Endothelial cell (in vitro differentiated cells): ENCODE measurements at places on chromosomes 2 and 18.

GRCh38 chr2:173079141-173079540 is 3.5 kb downstream of the MAP3K20 start:
- DNase-seq: no peak

DNA sequence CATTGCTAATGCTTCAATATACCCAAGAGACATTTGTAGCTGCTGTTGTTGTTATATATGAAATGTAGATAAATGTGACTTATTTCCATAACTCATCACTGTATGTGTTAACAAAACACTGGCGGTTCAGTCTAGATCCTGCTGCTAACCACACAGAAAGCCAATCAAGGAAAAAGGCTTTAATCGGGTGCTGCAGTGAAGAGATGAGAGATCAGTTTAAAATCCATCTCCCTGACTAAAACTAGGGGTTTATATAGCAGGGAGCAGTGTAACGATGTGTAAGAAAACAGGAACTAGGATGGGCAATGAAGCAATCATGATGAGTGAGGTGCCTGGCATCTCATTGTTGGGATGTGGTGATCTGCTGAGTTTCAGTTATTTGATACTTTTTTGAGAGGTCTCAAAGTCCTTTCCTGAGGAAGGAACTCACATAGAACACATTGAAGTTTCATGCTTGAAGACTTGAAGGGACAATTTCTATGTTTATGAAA is 677.7 kb upstream of the CDH7 start:
- DNase-seq: no peak

GRCh38 chr2:74735564-74735963 is 81.5 kb downstream of the SEMA4F start:
- DNase-seq: no peak

- no peak for DNase-seq
These were observed 52.0 kb downstream of the ANKRD12 start for GRCh38 chr18:9188359-9189231.
